Stimulated activated CD4-positive, alpha-beta T cell treated with anti-CD3 and anti-CD28 coated beads, Interleukin-12 subunit alpha, Interleukin-12 subunit beta, amount 100 ng/mL, for 24 hours (primary cell): ENCODE measurements at places on chromosomes 11 and 22.

DNA sequence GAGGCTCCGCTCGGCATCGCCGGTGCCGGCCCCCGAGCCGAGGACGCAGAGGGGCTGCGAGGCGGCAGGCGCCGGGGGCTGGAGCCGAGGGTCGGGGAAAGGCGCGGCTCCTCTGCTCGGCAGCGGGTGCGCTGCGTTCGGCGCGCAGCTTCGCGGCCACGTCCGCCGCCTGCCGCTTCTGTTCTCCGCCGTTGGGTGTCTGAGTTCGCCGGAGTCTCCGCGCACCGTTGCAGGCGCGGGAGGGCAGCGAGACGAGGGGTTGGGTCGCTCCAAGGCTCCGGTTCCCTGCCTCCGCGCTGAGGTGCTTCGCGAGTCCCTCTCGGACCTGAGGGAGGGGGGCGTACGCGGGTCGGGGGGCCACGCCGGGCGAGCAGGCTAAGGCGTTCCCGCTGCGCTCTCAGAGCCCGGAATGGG lies 347 bp downstream of the MN1 start:
- DNase-seq = no peak

GRCh38 chr11:64744544-64745188 lies 724 bp upstream of the RASGRP2 start:
- DNase-seq = no peak

GRCh38 chr11:94000659-94001058 lies 20.5 kb upstream of the HEPHL1 start:
- no peak for DNase-seq

GRCh38 chr11:118961591-118961990 lies 5.5 kb downstream of the UPK2 start:
- no peak for DNase-seq

- DNase-seq = no peak
These were observed 2.1 kb downstream of the ADA2 start for GRCh38 chr22:17217179-17217578.

DNA sequence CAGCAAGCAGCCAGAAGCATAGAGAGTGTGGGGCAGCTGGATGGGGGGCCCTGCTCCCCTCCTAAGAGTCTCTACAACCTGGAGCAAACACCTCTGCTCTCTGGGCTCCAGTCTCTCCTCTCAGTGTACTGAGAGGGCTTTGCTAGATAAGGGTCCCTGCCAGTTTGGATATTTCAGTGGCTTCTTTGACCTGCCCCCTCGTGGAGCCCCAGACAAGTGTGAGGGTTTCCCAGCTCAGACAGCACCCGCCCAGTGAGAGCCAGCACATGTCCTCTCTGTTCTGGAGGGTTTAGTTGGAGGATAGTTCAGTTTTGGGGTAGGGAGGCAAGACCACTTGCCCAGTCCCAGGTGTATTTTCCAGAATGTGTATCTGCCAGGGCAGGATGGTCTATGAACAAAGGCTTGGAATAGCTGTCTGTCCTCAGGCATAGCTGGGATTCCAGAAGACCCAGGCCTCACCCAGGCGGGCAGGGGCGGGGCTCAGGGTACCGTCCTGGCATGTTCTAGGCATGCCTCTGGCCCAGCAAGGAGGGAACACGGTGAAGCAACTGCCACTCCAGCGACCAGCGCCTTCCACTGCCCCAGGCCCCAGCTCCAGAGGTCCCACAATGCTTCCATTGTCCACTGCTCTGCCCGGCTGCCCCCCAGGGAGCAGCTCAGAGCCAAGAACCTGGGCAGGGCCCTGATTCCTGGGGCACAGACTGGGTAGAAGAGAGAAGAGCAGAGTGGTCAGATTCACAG lies 7.5 kb upstream of the MICALL1 start:
- no peak for DNase-seq

- no peak for DNase-seq
These were observed 1001.7 kb downstream of the BRD1 start for GRCh38 chr22:48825802-48826520.

DNA sequence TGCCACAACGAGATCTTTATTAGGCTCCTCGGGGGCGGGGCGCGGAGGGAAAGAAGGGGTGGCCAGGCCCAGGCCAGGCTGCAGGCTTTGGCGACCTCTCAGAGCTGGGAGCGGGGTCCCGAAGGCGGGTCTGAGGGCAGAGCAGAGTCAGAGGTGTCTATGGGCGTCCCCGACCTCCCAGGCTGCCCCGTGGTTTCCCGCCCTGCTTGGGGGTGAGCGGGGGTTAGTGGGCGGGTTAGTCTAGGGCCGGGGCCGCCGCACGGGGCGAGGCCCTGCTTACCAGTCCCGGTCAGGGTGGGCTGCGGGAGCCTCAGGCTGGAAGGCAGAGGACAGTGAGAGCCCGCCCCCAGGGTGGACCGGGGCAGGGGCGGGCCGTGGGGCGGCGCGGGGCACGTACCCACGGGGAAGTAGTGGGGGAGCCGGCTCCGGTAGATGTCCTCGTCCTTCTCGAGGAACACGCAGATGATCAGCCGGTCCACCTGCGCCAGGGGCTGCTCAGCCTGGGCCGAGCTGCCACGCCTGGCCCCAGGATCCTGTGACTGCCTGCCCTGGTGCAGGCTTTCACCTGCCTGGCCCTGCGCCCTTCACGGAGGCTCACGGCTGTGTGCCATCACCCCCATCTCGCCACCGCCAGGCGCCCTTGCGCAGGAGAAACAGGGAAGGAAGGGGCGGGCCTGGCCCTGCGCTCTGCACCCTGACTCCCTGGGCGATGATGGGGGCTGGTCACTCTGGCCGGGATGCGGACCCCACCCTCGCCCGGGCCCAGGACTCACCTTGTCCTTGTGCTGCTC lies 12.5 kb downstream of the OTUB1 start:
- DNase-seq = no peak

DNA sequence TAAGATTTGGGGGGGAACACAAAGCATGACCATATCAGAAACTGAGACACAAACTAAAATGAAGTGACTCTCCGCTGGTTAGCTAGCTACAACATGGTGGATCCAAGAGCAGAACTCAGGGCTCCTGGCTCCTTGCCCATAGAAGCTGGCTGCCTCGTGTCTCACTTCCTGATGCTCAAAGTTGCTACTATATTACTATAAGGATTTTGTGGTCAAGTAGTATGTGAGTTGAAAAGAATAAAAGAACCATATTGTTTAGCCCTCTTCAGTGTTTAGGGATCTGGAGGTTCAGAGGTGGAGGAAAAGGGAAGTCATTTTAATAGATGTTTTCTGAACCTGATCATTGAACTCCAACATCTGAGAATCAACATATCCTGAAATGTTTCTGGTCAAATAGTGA lies 16.9 kb upstream of the SIK2 start:
- no peak for DNase-seq

DNA sequence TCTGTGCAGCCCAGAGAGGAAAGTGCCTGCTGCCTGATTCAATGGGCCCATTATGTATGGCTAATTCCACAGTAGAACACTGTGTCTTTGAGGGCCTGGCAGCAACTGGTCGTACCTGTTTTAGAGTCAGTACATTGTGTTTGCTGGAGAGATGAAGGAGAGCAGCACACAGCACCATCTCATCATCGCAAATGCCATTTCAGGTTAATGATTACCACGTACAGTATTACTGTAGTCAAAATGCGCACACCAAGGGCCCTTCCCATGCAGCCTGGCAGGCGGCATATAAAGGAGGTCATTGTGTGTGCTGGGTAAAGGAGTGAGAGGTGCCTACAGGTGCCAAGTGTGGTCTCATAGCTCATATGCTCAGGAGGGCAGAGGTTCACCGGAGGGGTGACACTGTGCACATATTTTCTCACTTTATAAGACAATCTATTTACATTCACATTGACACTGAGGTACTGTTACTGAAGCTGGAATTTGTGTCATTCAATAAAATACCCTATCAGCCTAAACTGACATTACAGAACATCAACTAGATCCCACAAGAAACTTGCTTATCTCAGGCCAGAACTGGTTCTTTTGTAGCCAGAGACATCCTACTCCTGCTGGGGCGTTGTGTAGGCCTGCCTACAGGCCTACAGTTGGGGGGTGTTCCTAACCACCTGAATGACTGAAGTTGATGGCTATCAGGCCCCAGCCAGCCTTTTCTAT lies 90.4 kb downstream of the APIP start:
- no peak for DNase-seq

DNA sequence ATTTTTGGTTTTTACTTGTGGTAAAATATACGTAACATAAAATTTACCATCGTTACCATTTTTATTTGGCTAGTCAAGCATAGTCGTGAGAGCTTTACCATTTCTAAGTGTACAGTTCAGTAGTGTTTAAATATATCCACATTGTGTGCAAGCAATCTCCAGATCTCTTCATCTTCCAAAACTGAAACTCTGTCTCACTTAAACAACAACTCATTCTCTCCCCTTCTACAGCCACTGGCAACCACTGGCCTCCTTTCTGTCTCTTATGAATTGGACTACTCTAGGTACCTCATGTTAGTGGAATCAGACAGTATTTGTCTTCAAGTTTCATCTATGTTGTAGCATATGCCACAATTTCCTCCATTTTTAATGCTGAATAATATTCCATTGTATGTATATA lies 37.4 kb downstream of the SMC1B start:
- no peak for DNase-seq

- DNase-seq = no peak
These were observed 57.7 kb upstream of the ISX start for GRCh38 chr22:35008213-35008612.

- no peak for DNase-seq
These were observed 1.2 kb downstream of the FOLR2 start for GRCh38 chr11:72217841-72218240.

GRCh38 chr11:111400595-111400994 lies 21.5 kb upstream of the POU2AF1 start:
- no peak for DNase-seq

DNA sequence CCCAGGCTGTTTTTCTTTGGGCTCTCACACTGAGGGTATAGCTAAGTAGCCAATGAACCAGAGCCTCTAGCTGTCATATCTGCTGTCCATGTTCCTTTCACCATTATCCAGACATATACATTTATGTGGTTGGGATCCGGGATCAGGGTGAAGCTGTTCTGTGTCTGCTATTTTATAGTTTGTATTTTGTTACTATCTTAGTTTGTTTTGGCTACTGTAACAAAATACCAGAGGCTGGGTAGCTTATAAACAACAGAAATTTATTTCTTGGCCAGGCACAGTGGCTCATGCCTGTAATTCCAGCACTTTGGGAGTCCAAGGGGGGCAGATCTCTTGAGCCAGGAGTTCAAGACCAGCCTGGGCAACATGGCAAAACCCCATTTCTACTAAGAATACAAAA lies 40.5 kb upstream of the CABP7 start:
- DNase-seq = no peak

GRCh38 chr11:118531597-118532084 lies 649 bp downstream of the TMEM25 start:
- no peak for DNase-seq

DNA sequence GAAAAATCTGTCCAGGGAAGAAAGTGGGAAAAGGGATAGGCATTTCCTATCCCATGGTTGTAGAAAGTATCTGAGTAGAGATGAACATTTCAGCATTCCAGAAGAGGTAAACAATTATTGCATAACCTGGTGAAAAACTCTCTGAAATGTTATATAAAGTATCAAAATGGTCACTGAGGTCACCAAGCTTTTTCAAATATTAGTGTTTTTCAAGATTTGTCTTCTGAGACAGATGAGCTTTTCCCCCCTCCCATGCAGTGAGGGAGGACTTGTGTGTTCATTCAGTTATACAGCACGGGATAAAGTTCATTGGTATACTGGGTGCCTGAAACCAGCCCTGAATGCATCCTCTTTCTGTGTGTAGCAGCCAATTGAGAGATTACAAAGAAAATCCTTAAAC lies 1.9 kb upstream of the DEPDC7 start:
- no peak for DNase-seq

- DNase-seq = no peak
These were observed 5.1 kb upstream of the TRMU start for GRCh38 chr22:46330426-46330825.

DNA sequence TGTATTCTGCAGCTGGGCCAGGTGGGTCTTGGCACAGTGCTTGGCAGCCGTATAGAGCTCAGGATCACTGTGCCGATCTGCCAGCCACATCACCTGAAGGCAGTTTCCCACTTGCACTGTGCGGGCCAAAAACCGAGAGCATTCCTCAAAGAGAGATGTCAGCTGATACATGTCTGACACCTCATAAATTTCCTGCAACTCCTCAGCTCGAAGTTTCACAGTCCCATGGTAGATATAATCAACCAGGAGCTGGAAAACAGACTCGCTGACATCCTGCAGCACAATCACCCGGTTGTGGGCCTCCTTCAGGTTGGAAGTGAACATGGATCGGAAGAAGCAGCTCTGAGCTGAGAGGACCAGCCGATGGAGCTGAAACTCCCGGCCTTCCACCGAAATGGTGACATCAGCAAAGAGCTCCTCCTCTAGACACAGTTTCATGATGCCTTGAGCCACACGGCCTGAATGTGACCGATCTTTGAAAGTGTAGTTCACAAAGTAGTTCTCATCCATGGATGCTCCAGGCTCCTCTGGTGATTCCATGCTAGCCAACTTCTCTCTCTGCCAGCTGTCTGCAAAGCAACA lies 1.2 kb downstream of the KBTBD4 start:
- DNase-seq = no peak

- DNase-seq = no peak
These were observed 57.5 kb downstream of the RTL6 start for GRCh38 chr22:44440224-44441160.
